ENCODE measurements at places on chromosomes 12 and 14.

DNA sequence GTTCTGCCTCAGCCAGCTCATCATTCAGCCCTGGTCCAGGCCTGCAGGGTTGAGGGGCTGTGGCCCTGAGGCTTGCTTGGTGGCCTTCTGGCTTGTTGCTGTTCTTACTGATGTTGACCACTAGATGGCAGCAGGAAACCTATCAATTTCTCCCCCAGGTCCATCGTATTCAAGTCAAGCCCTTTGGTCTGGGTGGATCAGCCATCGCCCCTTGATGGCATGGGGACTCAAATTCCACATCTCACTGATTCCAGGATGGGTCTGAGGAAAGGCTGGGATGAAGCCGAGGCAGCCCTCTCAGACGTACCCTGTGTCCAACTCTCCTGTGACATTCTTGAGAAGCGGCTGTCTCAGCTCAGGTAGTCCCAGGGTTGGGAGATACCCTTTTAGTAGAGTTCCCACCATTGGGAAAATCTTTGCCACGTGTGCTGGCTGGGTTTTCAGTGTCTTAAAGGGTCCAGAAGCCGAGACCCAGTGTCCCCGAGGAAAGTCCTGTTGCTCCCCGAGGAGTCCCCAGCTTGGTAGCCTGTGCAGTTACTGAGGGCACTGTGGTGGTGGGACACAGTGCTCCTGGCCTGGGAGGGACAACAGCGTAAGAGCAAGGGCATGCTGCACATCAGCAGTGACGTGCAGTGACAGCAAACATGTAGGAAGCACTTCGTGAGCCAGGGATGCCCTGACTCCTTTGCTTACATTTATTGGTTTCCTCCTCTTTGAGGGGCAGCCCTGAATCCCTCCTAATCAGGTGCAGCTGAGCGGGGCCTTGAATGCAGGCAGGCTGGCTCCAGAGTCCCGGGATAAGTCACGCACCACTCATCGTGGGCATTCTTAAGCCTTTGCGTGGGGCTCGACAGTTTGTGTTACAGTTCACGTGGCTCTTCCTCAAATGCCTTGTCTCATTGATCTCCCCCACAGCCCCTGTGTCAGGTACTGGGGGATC is 58.6 kb downstream of the TSPAN9 start:
- DNase-seq = peak; percentile 4

- DNase-seq = no peak
Measured at GRCh38 chr14:68293404-68293803, 473.8 kb downstream of the RAD51B start.

GRCh38 chr12:132266802-132267201 is 62.6 kb downstream of the GALNT9 start:
- no peak for DNase-seq

- no peak for DNase-seq
Measured at GRCh38 chr14:56100556-56100955, 17.7 kb upstream of the PELI2 start.

- DNase-seq = no peak
Measured at GRCh38 chr12:46839232-46839631, 13.4 kb upstream of the SLC38A4 start.

DNA sequence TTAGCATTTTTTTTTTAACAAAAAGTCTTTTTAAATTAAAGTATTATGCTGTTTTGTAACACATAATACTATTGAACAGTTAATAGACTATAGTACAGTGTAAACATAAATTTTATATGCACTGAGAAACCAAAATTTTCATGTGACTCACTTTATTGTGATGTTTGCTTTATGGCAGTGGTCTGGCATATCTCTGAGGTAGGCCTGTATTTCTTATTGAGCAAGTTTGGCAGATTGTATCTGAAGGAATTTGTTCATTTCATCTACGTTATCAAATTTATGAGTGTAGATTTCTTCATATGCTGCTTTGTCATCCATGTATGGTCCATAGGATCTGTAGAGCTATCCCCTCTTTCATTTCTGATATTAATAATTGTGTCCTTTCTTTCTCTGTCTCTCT is 78.8 kb upstream of the PDE3A start:
- DNase-seq = no peak

DNA sequence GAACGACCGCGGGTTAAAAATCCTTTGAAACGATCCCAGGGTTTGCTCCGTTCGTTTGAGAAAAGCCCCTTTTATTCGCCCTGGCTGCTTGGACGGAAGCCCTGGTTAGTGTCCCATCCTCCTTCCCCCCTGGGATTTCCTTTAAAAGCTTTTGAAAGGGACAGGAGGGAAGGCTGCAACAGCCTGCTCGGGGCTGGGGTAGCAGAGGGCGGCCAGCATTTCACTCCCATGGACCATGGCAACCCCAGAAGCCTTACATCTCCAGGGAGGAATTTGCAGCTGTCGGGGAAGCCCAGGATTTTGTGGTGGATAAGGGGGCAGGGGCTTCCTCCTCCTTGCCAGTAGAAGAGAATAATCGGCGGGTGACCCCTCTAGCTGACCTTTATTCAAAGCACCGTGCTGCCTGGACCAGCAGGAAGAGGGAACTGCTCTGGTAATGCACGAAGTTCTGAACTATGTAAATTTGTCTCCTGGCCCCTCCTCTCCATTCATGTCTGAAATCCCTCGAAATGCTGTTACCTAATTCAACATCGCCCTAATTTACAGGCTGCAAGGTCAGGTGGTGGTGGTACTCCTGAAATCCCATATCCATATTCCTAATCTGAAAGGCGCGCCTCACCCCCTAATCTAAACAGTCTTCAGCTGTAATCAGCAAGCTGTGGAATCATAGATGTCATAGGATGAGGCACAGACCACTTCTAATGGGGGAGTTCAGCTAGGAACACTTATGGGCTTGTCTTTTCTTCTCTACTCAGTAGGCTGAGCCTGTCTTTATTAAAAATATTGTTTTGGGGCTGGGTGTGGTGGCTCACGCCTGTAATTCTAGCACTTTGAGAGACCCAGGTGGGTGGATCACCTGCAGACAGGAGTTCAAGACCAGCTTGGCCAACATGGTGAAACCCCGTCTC is 1.0 kb upstream of the CLIP1 start:
- DNase-seq = no peak

- no peak for DNase-seq
Measured at GRCh38 chr12:101619858-101620761, 25.3 kb downstream of the MYBPC1 start.

GRCh38 chr14:21063479-21063878 is 5.9 kb downstream of the RNASE8 start:
- no peak for DNase-seq

- no peak for DNase-seq
Measured at GRCh38 chr12:120581998-120582397, 796 bp upstream of the POP5 start.

DNA sequence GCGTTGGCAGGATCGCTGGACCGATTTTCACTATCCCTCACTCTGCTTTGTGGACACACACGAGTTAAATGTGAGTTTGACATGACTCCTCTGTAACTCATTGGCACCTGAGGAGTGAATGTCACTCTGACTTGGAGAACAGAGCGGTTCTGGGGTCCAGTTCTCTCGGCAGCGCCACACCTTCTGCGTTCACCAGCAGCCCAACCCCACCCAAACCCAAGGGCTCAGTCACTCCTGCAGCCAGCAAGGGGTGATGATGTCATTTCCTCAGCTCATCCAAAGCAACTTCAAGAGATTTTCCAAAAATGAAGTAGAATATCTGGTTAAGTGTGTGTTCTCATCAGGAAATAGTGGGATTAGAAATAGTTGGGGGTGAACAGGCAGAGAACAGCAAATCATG is 36.3 kb downstream of the ADGRD1 start:
- no peak for DNase-seq

GRCh38 chr14:53640695-53641094 is 315.9 kb downstream of the BMP4 start:
- DNase-seq = no peak

DNA sequence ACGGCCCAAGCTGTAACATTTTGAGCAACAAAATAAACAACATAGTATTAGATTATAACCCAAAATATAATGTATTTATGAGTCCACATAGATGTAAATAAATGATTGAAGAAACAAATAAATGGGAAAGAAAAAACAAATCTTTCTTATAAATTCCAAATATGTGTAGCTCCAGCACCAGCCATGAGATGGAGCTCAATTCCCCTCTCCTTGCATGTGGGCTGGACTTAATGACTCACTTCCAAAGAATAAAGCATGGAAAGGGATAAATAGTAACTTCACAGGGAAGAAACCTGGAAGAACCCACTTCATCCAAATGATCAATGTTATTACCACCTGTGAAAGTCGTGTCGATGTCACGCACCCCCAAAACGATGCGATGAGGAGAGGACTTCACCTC is 158.8 kb downstream of the RPAP3 start:
- DNase-seq = no peak

DNA sequence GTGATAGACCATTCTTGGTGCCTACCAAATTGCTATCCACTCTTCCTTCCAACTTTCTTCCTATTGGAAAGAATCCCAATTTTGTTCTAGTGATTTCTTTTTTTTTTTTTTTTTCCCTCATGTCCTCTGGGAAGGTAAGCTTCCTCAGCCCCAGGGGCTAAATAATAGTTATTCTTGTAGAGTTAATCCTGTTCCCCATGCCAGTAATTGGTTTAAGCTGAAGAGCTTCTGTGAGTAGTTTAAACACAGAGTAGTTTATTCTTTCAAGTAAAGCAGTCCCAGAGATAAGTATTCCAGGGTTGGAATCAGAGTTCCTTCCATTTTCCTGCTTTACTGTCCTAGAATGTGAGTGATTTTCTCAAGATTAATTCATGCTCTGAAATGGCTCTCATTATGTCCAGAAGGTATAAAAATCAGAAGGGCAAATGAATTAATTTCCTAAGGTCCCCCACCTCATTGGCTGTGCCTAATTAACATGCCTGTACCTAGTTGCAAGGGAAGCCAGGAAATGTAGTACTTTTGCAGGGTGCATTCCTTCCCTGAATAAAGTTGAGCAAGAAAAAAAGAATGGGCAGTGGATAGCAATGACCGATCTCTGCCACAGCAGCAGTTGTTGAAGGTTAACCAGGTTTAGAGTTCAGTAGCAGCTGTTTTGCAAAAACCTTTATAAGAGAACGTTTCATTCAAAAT is 97.8 kb downstream of the PLEKHA5 start:
- DNase-seq = no peak

- DNase-seq = no peak
Measured at GRCh38 chr12:74530676-74531075, 7.0 kb upstream of the ATXN7L3B start.

DNA sequence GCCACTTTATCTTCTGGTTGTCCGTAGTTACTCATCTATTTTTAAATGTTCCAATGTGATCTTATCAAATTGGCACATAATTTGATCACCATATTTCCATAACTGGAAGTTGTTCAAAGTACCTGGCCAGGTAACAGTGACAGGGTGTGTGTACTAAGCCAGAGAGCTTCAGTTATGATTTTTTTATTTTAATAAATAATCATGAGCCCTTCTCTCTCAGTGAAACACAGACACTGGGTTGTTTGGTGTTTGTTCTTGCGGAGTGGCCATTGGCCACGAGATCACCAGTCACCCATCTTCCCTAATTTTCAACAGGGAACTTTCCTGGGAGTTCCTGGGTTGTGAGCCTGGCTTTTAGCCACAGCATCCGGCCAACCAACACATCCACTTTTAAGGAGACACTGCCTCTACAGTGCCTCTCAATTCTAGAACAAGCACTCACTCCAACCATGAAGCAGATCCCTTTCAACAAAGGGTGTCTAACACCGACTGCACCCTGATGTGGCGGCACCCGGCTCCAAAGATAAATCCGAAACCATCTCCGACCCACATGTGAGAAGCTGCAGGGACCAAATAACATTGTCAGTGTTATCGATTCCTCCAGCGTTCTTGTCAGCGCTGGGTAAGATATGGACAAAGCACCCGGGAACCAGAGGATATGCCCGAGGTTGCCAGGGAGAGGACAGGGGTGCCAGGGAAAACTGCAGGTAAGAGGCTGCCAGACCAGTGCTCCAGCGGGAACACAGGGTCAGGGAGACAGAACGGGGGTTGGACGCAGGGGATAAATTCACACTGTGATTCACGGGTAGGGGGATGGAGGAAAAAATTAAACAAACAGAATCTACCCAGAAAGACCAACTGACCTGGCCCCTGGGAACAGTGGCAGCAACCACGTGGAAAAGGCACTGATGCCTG is 49.9 kb downstream of the FOXN3 start:
- DNase-seq = no peak

GRCh38 chr14:38404100-38404541 is 148.2 kb upstream of the CLEC14A start:
- no peak for DNase-seq

- DNase-seq = no peak
Measured at GRCh38 chr12:83473408-83474095, 786.8 kb downstream of the TMTC2 start.

DNA sequence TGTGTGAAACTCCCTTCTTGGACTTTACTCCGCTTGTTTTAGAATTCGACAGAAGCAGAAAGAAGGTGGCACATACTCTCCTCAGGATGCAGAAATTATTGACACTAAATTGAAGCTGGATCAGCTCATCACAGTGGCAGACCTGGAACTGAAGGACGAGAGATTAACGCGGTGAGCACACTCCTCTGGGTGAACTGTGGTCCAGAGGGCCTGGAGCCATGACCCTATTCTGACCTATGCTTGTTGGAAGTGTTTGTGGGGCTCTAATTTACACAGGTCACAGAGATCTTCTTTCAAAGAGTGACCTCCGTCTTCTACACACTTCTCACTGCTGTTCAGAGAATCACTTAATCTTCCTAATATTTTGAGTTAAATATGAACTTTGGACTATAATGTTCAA is 72.5 kb upstream of the MYF6 start:
- no peak for DNase-seq

- DNase-seq = no peak
Measured at GRCh38 chr14:75427126-75427481, 718 bp upstream of the JDP2 start.

DNA sequence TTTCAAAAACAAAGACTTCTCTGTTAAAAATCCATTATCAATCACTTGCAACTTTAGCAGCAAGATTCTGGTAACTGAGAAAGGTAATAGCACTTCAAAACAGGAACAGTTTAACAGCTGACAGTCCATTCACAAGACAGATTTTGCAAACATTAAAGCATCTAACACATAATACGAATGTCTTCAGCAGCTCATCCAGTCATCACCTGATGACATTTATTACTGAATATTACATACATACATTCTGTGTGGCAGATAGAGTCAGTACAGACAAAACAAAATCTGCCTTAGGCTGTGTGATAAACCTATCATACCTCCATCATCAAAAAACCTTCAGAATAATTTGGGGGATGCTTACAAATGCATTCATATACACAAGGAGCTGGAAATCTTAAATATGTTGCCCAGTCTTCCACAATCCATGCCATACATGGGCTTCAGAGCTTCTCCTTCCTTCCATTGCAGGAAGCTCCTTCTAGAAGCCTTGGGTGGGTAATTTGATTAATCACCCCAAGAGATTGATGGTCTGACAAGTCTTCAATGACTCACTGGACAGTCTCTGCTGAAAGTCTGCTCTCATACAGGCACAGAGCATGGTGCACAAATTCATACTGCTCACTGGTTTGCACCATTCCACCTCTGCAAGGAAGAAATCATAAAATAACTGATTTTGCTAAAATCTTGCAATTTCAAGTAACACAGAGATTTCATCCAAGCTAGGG is 1.6 kb upstream of the PTPRB start:
- DNase-seq = no peak

GRCh38 chr14:24365600-24366412 is 2.2 kb upstream of the NFATC4 start:
- peak; percentile 48 for DNase-seq

All from activated CD4-positive, alpha-beta T cell treated with anti-CD3 and anti-CD28 coated beads, Interleukin-2, amount 50 U/mL, for 24 hours (primary cell).